ENCODE measurements at places on chromosomes 12 and 14.

GRCh38 chr14:69648480-69649451 is 37.4 kb downstream of the SUSD6 start:
- no peaks in the 10 kb centered on the region for H3K36me3 ChIP-seq
- peaks cover 100% of the 10 kb centered on the region for H3K4me1 ChIP-seq
- DNase-seq = no peak
- no peak overlapping the region for H3K4me3 ChIP-seq
- H3K27me3 ChIP-seq = no peaks in the 10 kb centered on the region

DNA sequence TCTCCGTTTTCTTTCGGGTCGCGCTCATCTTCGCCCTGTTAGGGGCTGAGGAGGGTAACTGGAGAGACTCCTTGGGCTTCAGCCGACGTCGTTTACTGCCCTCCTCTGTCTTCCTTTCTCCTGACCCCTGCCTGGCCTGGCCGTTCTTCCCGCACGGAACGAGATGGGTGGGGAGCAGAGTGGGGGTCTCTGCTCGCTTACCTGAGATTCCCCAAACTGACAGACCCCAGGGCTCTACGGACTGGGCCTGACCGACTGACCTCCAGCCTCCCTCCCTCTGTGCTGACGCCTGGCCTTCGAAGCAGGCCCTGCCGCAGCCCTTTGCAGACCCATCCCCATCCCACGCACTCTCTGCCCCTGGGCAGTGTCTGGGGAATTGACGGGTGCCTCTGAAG is 439 bp downstream of the GOLGA5 start:
- H3K27ac ChIP-seq = peak overlapping the region; percentile 91
- H3K4me3 ChIP-seq = peak overlapping the region; percentile 99
- H3K27me3 ChIP-seq = no peaks in the 10 kb centered on the region
- H3K36me3 ChIP-seq = peaks cover 21% of the 10 kb centered on the region
- DNase-seq = no peak

DNA sequence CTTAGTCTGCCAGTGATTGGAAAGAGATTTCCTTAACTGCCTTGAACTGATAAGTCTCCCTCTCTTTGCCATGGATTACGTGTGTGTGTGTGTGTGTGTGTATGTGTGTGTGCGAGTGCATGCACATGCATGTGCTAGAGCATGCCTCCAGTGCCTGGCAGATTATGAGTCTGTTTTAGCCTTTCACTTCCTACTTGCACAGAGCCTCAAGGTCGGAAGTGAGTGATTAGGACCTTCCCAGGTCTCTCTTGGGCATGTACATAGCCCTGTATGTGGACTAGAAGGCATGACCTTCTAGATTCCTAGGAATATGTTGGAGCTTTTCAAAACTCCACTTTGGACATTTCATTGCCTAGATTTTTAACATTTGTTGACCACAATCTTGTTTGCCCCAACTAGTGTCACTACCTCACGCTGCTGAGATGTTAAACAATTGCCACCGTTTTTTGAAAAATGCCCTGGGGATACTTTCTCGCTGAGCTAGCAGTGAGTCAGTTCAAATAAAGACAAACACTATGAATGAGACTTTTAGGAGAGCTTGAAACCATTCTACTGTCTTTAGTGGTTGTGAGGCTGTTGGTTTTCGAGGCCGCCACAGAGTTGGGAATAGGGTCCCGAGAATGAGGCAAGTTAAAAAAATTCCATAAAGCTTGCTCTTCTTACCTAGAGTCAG is 28.2 kb downstream of the KIAA0586 start:
- no peak overlapping the region for H3K27ac ChIP-seq
- no peak overlapping the region for H3K4me3 ChIP-seq
- DNase-seq = no peak
- H3K27me3 ChIP-seq = no peaks in the 10 kb centered on the region
- no peaks in the 10 kb centered on the region for H3K36me3 ChIP-seq

DNA sequence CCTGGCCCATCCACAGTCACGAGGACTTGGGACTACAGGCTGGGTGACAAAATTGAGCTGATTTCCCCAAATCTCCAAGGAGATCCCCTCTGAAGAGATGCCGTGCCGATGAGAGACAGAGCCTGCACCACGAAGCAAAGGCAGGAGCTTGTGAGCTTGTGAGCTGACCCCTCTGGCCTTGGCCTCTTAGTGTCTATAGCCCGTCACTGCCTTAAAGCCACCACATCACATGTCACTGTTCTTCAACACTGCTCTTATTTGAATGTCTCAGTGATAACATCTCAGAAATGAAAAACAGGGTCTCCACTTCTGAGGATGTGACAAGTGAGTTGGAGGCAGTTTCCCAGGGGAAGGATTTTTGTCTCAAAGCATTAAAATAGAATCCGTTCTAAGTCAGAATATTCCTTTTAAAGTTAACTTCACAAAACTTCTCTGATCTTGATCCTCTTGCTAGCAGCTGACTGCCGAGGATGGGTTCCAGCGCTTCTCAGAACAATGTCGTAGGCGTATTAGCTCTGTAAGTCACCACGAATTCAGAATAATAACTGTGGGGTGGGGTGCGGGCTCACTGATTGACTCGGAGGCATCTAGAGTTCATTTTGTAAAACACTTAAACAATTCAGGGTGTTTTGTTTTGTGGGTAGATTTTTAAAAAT is 37.5 kb downstream of the CHST11 start:
- peaks cover 51% of the 10 kb centered on the region for H3K4me1 ChIP-seq
- DNase-seq = no peak
- H3K27ac ChIP-seq = peak overlapping the region; percentile 30
- H3K36me3 ChIP-seq = no peaks in the 10 kb centered on the region

DNA sequence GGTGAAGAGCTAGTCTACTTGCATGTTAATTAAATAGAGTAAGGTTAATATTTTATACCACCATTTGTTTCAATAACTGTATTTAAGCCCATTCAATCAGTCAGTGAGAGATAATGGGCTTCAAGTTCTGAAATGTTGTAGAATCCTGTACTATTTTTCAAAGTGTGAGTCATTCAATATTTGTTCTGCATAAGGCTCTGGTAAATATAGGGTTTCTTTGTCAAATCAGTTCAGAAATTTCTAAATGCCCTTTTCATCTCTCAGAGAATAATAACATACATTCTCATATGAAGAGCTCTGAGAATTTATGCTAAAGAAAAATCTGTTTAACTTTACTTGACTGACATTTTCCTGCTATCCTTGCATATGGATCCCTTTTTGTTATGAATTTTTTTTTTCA is 493.3 kb downstream of the TMTC2 start:
- H3K36me3 ChIP-seq = no peaks in the 10 kb centered on the region
- H3K4me3 ChIP-seq = no peak overlapping the region
- H3K27ac ChIP-seq = no peak overlapping the region
- H3K4me1 ChIP-seq = peaks cover under 1% of the 10 kb centered on the region
- DNase-seq = no peak
- no peaks in the 10 kb centered on the region for H3K27me3 ChIP-seq

GRCh38 chr14:74401504-74402241 is 24.3 kb downstream of the SYNDIG1L start:
- peaks cover 12% of the 10 kb centered on the region for H3K4me1 ChIP-seq
- peaks cover 73% of the 10 kb centered on the region for H3K27me3 ChIP-seq
- no peaks in the 10 kb centered on the region for H3K36me3 ChIP-seq
- H3K27ac ChIP-seq = no peak overlapping the region
- peak; percentile 38 for DNase-seq
- H3K4me3 ChIP-seq = peak overlapping the region; percentile 4

DNA sequence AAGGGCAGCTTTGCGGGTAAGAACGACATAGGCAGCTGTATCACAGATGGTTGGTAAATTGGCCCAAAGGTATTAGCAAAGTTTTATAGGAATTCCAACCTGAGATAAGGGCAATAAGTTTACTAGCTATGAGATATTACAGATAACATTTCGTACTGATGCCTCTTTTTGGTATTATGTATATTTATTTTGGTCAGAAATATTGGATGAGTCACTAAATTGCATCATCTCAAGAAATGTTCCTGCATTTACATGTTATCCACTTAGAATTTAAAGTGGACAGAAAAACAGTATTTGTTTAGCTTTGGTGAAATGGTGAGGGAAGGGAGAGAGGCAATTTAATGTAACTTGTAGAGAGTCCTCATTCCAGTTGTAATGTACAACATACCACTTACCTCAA is 65.1 kb upstream of the PZP start:
- H3K27me3 ChIP-seq = no peaks in the 10 kb centered on the region
- no peaks in the 10 kb centered on the region for H3K36me3 ChIP-seq
- DNase-seq = no peak
- H3K4me1 ChIP-seq = no peaks in the 10 kb centered on the region
- no peak overlapping the region for H3K27ac ChIP-seq

DNA sequence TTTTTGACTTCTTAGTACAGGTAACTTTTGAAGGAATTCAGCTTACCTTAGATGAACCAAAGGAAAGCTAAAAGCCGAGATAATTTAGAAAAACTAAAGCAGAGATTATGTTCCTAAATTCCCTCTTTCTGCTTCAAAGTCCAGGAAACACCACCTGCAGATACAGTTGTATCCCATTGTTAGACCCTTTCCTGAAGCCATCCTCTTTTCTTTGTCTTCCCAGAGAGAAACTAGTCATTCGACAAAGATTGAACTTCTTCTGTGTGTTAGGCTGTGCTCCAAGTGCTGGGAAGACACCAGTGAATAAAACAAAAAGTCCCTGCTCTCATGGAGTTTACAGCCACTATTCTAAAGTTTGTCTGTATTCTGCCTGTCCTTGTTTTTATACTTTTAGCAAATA is 29.3 kb downstream of the PPM1A start:
- H3K36me3 ChIP-seq = peaks cover 10% of the 10 kb centered on the region
- DNase-seq = no peak
- H3K4me3 ChIP-seq = no peak overlapping the region
- H3K4me1 ChIP-seq = peaks cover 69% of the 10 kb centered on the region

- H3K27me3 ChIP-seq = no peaks in the 10 kb centered on the region
- H3K4me1 ChIP-seq = peaks cover 34% of the 10 kb centered on the region
- H3K27ac ChIP-seq = no peak overlapping the region
- no peak for DNase-seq
These were observed 38.8 kb upstream of the ATP23 start for GRCh38 chr12:57902478-57902969.

DNA sequence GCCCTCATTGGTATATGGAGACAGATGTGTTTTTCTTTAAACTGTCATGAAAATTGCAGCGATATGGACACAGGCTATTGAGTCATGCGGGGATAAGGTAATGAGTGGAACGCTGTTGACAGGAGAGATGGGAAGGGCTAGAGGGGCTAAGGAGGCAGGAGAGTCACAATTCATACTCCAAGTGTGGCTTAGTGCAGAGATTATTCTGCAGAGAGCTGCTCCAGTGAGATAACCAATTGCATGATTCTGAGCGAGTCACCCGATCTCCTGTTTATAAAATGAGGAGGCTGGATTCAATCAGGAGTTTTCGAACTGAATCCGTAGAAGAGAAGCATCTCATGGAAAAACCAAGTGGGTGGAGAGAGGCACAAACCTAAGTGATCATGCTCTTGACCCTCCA is 106.4 kb upstream of the PLEKHG7 start:
- H3K36me3 ChIP-seq = no peaks in the 10 kb centered on the region
- H3K27me3 ChIP-seq = no peaks in the 10 kb centered on the region
- no peak overlapping the region for H3K4me3 ChIP-seq
- no peak overlapping the region for H3K27ac ChIP-seq
- H3K4me1 ChIP-seq = no peaks in the 10 kb centered on the region

GRCh38 chr14:91323671-91324605 is 79.4 kb upstream of the GPR68 start:
- DNase-seq = peak; percentile 90
- H3K27me3 ChIP-seq = no peaks in the 10 kb centered on the region
- no peak overlapping the region for H3K4me3 ChIP-seq
- peaks cover 26% of the 10 kb centered on the region for H3K4me1 ChIP-seq

DNA sequence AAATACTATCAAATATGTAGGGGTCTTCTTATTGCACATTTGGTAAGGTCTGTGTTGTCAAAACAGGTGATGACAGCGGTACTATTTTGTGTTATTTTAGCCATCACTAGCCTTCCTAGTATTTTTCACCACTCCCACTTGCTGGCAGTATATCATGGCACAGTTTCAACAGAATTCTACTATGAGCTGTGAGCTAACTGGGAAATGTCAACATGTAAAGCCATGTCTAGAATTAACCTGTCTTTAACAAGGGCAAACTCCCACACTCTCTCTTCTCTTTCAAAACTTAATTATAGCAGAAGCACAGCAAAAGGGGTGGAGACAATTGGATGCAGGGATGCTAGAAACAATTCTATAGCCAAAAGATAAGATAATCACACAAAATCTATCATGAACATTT is 253.4 kb downstream of the PAX9 start:
- no peak overlapping the region for H3K27ac ChIP-seq
- no peaks in the 10 kb centered on the region for H3K4me1 ChIP-seq
- H3K4me3 ChIP-seq = no peak overlapping the region
- H3K36me3 ChIP-seq = no peaks in the 10 kb centered on the region

- no peaks in the 10 kb centered on the region for H3K4me1 ChIP-seq
- no peaks in the 10 kb centered on the region for H3K36me3 ChIP-seq
- no peak overlapping the region for H3K4me3 ChIP-seq
- H3K27ac ChIP-seq = no peak overlapping the region
- no peaks in the 10 kb centered on the region for H3K27me3 ChIP-seq
These were observed 905.4 kb downstream of the SLC16A7 start for GRCh38 chr12:60501124-60501729.

GRCh38 chr12:15520844-15521243 is 198.5 kb downstream of the PTPRO start:
- no peak for DNase-seq
- H3K36me3 ChIP-seq = no peaks in the 10 kb centered on the region
- H3K27me3 ChIP-seq = peaks cover 9% of the 10 kb centered on the region
- no peaks in the 10 kb centered on the region for H3K4me1 ChIP-seq
- H3K4me3 ChIP-seq = no peak overlapping the region

DNA sequence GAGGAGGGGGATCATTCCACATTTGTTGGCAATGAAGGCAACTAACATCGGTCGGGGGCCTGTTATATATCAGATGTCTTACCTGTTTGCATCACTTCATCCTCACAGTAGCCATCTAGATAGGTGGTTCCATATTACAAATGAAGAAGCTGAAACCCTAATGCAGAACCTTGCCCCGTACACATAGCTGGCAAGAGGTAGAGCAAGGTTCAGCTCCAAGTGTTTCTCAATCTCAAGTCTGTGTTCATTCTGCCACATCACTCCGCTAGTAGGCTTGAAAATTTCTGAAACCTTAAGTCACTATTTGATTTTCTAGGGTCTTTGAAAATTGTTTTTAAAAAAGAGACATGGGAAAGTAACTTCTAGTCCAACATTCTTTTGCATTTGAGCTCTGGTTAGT is 17.0 kb downstream of the AVPR1A start:
- no peaks in the 10 kb centered on the region for H3K36me3 ChIP-seq
- no peak overlapping the region for H3K27ac ChIP-seq
- no peak for DNase-seq

- DNase-seq = no peak
- H3K4me3 ChIP-seq = no peak overlapping the region
- no peaks in the 10 kb centered on the region for H3K27me3 ChIP-seq
- H3K27ac ChIP-seq = peak overlapping the region; percentile 81
- H3K4me1 ChIP-seq = peaks cover 3% of the 10 kb centered on the region
These were observed 21.9 kb upstream of the IFT81 start for GRCh38 chr12:110102255-110102654.

GRCh38 chr14:94043756-94044475 is 17.8 kb downstream of the OTUB2 start:
- H3K27ac ChIP-seq = no peak overlapping the region
- H3K4me1 ChIP-seq = peaks cover 18% of the 10 kb centered on the region
- peaks cover 32% of the 10 kb centered on the region for H3K36me3 ChIP-seq
- no peak for DNase-seq
- H3K4me3 ChIP-seq = no peak overlapping the region

GRCh38 chr12:92332552-92332951 is 186.9 kb upstream of the BTG1 start:
- H3K4me1 ChIP-seq = peaks cover 10% of the 10 kb centered on the region
- DNase-seq = no peak
- H3K36me3 ChIP-seq = no peaks in the 10 kb centered on the region
- no peak overlapping the region for H3K4me3 ChIP-seq
- H3K27me3 ChIP-seq = no peaks in the 10 kb centered on the region
